ENCODE measurements at places on chromosomes 2 and 18.
A peak's percentile ranks its signal among the peaks of the same experiment; 100 is the strongest.

DNA sequence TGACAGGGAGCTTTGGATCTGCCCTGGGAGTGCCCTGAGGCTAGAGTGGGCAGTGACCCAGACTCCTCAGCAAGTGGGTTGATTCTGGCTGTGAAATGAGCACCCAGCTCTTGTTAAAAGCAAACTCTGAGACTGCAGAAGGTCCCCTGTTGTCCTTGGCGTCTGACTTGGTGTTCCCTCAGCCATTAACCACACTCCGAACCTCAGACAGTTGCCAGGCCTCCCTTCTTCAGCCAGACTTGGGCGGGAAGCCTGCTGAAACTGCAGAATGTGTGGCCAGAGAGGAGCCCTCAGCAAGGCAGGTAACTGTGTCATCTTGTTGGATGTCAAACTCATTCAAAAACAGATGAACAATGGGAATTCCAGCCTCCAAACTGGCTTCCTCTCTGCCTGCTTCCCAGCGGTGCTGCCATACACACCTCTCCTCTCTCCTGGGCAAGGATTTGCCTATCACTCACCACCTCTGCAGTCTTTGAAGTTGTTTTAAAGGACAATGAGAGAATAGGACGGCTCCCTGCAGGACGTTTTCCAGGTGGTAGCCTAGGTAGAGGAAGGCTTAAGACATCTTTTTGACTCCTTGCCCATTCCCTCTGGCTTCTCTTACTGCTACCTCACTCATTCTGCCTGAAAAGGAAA, 38.9 kb upstream of the B3GNT2 start:
- DNase-seq, result no peak

GRCh38 chr2:203583701-203584100, 48.6 kb upstream of the RAPH1 start:
- DNase-seq, result peak; percentile 55

- no peak for DNase-seq
Observed at GRCh38 chr18:67504739-67505138, 11.8 kb downstream of the DSEL start.

DNA sequence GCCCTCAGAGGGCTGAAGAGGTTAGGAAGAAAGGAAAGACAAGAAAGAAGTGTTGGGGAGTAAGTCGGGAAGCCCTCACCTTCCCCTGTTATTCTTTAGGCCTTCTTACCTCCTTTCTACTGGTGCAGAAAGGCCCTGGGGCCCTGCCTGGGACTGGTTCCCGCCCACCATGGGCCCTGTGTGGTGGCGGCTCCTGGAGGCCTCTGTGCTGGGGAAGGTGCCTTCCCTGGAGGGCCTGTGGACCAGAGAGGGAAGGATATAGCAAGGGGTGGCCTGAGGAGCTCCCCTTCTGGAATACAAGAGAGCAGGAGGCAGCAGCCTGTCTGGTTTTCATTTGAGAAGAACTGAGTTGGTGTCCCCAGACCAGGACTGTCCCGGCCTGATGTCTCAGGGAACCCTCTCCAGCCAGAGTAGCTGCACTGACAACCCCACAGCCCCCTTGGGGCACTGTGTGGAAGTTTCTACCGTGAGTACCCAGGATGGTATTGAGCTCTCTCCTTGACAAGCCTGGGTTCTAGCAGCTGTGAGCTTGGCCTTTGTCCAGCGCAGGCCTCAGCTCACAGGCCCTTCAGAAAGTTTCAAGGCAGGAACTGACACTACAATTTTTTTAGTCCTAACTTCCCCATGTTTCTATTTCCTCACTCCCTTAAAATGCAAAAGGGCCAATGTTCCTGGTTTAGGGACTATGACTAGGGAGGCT, 47.1 kb downstream of the EFR3B start:
- DNase-seq, result no peak

GRCh38 chr2:238418196-238418998, 8.3 kb upstream of the ASB1 start:
- DNase-seq, result no peak

GRCh38 chr18:77062518-77063003, 70.0 kb downstream of the MBP start:
- DNase-seq, result peak; percentile 94

- peak; percentile 28 for DNase-seq
Observed at GRCh38 chr2:151730262-151730975, 3.9 kb downstream of the NEB start.

DNA sequence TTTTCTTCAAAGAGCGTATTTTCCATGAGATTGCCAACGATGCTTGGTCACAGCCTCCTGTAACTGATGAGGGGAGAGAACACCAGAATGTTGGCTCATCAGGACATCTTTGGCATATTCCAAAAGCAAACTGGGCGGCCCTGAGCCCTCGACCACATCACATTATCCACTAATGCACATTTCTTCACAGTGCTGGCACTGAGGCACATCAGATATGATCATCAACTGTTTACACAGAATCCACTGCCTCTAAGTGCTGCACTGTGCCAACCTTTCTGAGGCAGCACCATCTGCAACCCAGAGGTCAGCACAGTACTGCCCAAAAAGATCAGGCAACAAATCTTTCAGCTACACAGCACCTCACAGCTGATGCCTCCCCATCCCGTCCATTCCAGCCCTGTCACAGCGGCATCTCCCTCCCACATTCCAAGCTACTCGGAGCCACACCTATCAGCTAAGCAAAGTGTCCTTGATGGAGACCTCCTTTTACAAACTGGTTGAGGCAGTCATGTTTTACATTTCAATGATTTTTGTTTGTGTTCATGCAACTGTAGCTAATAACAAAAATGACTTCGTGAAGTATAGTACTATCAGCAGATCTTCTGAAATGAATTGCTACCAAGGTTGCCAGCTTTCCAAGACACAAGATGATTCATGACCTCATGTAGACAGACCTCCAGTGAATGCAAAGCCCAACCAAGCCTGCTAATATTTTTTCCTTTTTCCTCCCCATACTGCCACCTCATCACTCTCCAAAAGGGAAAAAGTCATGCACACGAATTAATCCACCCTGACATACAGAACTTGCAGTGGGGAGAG, 32.3 kb downstream of the MYO5B start:
- DNase-seq, result no peak

- DNase-seq, result no peak
Observed at GRCh38 chr18:48563027-48563426, 24.2 kb downstream of the CTIF start.

Data from GM12865 (cell line).